Mesenchymal stem cell (in vitro differentiated cells and primary cell): ENCODE measurements at places on chromosomes 1 and 21.

- no peak overlapping the region for H3K4me3 ChIP-seq
- no peaks in the 10 kb centered on the region for H3K36me3 ChIP-seq
- no peak for DNase-seq
Observed at GRCh38 chr1:195804547-195804946, 803.7 kb downstream of the KCNT2 start.

- no peak overlapping the region for H3K4me3 ChIP-seq
- peak overlapping the region; percentile 24 for H3K27ac ChIP-seq
- H3K27me3 ChIP-seq: no peaks in the 10 kb centered on the region
- H3K4me1 ChIP-seq: no peaks in the 10 kb centered on the region
- H3K36me3 ChIP-seq: no peaks in the 10 kb centered on the region
- peak; percentile 70 for DNase-seq
Observed at GRCh38 chr1:241842565-241842964, 5.4 kb upstream of the EXO1 start.

DNA sequence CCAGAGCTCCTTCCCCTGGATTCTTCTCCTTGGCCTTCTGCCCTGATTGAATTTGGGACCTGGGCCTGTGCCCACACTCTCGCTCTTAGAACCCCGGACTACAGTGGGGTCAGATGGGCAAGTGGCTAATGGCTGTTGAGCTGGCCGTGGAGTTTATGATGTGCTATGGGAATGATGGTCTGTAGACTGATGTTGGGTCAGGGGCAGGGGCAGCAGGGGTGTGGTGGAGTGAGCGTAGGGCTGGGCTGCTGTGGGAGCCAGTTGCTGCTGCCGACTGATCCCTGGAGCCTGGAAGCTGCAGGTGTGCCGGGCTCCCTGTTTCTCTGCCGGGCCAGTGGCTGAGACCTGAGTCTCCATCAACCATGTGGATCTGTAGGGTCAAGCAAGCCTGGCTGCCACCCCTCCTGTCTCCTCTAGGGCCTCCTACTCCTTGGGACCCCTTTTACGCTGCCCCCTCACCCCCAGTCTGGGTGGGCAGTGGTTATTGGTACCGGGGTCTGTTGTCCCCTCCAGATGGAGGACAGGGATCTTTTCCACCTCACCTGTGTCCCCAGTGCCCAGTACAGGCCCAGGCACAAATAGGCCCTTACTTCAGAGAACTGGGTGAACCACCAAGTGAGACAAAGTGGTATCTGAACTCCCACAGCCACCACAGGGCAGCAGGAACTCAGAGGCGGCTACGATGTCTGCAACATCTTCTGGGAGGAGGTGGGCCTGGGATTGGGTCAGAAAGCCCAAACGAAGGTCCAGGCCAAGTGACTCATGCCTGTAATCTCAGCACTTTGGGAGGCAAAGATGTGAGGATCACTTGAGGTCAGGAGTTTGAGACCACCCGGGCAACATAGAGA is 5.1 kb downstream of the PODN start:
- H3K27me3 ChIP-seq: peaks cover 28% of the 10 kb centered on the region
- peaks cover 15% of the 10 kb centered on the region for H3K4me1 ChIP-seq
- no peaks in the 10 kb centered on the region for H3K36me3 ChIP-seq
- H3K27ac ChIP-seq: no peak overlapping the region
- H3K4me3 ChIP-seq: no peak overlapping the region

DNA sequence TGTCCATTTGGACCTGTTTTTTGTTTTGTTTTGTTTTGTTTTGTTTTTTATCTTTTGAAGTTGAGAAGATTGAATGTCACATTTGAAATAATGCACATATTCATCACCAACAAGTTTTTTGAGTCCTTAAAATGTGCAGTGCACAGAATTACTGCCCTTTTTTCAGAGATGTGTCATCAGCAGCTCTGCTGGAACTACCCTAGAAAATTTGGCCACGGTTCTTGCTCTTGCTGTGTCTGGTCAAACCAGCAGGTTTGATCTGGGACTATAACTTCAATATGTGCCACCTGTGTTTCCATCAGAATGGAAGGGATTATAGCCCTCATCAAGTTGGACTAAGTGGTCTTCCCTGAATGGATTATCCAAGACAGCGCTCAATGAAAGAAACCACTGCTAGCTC is 24.1 kb upstream of the CNN3 start:
- H3K27ac ChIP-seq: no peak overlapping the region
- H3K36me3 ChIP-seq: no peaks in the 10 kb centered on the region
- no peaks in the 10 kb centered on the region for H3K27me3 ChIP-seq
- no peak overlapping the region for H3K4me3 ChIP-seq
- no peak for DNase-seq

DNA sequence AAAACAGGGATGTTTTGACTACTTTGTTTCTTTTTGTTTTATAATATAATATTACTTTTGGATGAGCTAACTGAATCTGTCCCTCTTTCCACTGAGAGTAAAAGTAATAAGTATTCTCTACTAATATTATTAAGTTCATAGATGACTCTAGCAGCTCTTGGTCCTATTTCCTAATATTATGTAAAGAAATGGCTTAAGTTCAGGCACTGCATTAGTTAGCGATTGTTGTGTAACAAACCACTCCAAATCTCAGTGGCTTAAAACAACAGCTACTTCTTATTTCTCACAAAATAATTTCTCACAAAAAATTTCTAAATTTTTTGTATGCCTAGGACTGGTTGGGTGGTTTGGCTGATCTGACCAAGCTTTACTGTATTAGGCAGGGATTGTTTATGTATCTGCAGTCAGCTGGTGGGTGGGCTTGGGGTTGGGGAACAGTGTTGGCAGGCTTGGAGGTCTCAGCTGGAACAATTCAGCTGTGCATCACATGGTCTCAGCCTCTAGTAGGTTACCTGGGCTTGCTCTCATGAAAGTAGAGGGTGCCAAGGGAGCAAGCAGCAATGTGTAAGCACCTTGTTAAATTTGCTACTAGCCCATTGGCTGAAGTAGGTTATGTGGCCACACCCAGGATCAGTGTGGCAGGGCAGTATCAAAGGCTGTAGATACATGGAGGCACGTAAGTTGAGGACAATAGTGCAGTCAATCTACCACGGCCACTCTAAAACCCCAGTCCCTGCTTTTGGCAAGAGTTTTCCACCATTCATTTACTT is 8.8 kb upstream of the CCT8 start:
- no peak overlapping the region for H3K27ac ChIP-seq
- peaks cover 8% of the 10 kb centered on the region for H3K4me1 ChIP-seq
- no peak for DNase-seq
- H3K27me3 ChIP-seq: no peaks in the 10 kb centered on the region
- H3K4me3 ChIP-seq: no peak overlapping the region

DNA sequence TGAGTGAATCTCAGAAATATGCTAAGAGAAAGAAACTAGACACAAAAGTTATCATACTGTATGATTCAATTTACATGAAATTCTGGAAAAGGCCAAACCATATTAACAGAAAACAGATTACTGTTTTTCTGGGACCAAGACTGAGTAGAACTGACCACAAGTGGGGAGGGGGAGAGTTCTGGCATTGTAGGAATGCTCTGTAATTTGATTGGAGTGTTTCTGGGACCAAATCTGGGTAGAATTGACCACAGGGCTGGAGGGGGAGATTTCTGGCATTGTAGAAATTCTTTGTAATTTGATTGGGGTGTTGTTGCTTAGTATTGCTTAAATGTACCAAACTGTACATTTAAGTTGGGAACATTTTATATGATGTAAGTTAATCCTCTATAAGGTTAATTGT is 3.4 kb upstream of the OR10K1 start:
- H3K4me1 ChIP-seq: no peaks in the 10 kb centered on the region
- H3K27me3 ChIP-seq: no peaks in the 10 kb centered on the region
- no peak overlapping the region for H3K27ac ChIP-seq
- no peak overlapping the region for H3K4me3 ChIP-seq
- no peak for DNase-seq
- no peaks in the 10 kb centered on the region for H3K36me3 ChIP-seq

- no peaks in the 10 kb centered on the region for H3K27me3 ChIP-seq
- H3K36me3 ChIP-seq: no peaks in the 10 kb centered on the region
- no peak overlapping the region for H3K4me3 ChIP-seq
- H3K4me1 ChIP-seq: no peaks in the 10 kb centered on the region
- no peak overlapping the region for H3K27ac ChIP-seq
Observed at GRCh38 chr1:55823541-55824250, 608.5 kb upstream of the USP24 start.

GRCh38 chr1:240402326-240402725 is 209.6 kb downstream of the GREM2 start:
- no peak for DNase-seq
- H3K4me3 ChIP-seq: no peak overlapping the region
- peaks cover 4% of the 10 kb centered on the region for H3K4me1 ChIP-seq
- H3K27ac ChIP-seq: no peak overlapping the region

DNA sequence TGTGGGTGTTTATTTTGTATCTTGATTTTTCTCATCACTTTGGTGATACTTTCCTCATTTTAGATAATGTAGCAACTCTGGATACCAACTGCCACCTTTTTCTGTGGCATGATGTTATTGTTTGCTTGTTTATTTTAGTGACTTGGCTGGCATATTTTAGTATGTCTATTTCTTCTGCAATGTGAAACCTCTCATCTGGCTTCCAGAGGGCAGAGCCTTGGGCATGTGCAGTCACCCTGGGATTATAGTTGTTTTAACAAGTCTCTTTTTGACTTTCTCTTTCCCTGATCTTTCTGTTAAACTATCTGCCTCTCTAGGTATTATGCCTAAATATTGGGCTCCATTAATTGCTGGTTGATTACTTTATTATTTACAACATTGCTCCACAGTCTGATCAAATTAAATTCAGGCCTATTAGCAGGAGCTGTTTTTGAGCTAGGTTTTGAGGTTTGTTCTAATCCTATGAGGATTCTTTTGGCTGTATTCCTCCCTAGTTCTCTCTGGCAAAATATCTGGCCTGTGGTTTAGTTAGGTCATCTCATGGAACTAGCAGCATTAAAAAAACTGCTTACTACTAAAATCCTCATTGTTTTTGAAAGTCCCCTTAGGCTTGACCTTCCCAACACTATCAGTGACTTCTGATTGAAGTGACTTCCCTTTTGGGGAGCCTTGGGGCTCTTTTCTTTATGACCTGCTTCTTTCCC is 86.4 kb upstream of the FAM78B start:
- no peak for DNase-seq
- no peak overlapping the region for H3K27ac ChIP-seq
- H3K4me3 ChIP-seq: no peak overlapping the region
- no peaks in the 10 kb centered on the region for H3K4me1 ChIP-seq

- H3K27me3 ChIP-seq: peaks cover 28% of the 10 kb centered on the region
- DNase-seq: no peak
- H3K36me3 ChIP-seq: no peaks in the 10 kb centered on the region
- no peak overlapping the region for H3K4me3 ChIP-seq
Observed at GRCh38 chr1:201098992-201099677, 13.1 kb downstream of the CACNA1S start.

DNA sequence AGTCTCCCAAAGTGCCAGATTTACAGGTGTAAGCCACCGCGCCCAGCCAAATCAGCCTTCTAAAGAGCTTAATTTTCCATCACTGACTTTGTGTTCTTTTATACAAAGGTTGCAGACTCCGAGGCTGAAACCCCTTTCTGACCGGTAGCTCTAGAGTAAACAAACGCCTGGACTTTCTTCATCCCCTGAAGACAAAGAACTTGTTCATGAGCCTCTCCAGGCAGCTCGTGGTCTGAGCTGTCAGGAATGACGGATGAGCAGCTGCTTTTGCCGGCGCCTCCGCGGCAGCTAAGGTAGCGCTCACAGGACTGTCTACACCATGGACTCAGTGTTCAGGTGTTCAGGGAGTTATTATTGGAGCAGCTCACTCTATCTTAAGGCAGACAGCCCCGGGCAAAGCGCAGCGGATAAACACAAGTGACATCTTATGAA is 128.5 kb upstream of the ERRFI1 start:
- DNase-seq: peak; percentile 78
- peak overlapping the region; percentile 53 for H3K27ac ChIP-seq
- no peaks in the 10 kb centered on the region for H3K36me3 ChIP-seq
- H3K4me3 ChIP-seq: no peak overlapping the region
- H3K27me3 ChIP-seq: no peaks in the 10 kb centered on the region

DNA sequence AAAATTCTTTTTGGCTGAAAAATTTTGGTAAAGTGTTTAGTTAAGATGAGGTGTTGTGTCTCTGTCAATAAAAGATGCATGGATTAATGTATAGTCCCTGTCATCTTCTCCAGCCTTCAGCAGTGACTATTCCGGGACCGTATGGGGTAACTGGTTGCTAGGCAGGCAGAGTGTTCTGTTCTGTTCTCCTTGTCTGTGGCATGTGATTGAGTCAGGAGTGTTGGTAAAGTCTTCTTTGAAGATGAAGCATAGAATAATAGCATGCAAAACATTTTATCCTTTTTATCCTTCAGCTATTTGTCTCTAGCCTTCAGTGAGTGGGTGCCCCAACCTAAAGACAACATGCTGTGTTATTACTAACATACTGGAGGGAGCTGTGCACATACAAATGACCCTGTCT is 74.6 kb downstream of the RGL1 start:
- peaks cover 15% of the 10 kb centered on the region for H3K4me1 ChIP-seq
- H3K27me3 ChIP-seq: no peaks in the 10 kb centered on the region
- H3K27ac ChIP-seq: no peak overlapping the region
- H3K4me3 ChIP-seq: no peak overlapping the region

DNA sequence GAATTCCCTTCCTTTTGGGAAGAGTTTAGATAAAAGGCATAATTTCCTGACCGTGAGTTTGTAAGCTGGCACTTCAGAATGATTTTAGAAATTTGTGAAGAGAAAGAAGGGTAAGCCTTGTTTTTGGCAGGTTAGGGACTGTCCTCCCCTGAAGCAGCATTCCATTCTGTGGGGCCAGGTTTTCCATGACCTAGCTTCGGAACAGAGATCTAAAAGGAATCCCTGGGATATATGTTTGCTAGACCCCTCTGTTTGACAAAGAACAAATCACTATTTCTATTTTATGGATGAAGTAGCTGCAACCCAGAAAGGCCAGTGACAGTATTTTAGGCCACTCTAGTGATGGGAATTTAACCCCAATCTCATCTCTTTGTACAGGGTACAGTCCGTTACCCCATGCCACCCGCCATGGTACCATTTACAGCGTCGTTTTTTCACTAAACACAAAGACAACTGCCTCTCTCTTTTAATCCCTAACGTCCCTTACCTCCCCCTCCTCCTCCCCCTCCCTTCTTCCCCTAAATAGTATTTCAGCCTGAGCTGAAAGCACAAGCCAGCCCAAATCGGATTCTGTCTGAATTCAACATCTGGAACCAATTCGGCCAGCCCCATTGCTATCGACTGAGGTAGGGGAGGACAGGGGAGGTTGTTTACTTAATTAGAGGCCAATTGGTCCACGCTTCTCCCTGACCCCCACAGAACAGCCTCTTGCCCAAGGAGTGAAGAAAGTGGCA is 23.4 kb upstream of the IKBKE start:
- H3K4me3 ChIP-seq: no peak overlapping the region
- no peak for DNase-seq
- no peak overlapping the region for H3K27ac ChIP-seq
- H3K36me3 ChIP-seq: peaks cover 91% of the 10 kb centered on the region
- H3K4me1 ChIP-seq: peaks cover 4% of the 10 kb centered on the region
